T-helper 2 cell treated with Interferon-gamma antibody and Interleukin-4, amounts not matched to agents 100 ng/mL and 5 ng/mL, for 36 hours (primary cell): ENCODE measurements at places on chromosomes 5 and 9. TPM values are rescaled to one million over a fixed set of nuclear protein-coding genes. Genes with fewer than 3 reads are reported as not detected.

IRX4 gene
- total RNA-seq = not detected in 2 replicates

ARAP3 gene
- 7.2 and 7.9 TPM in 2 replicates for total RNA-seq

NR2F1 gene
- total RNA-seq = not detected in 2 replicates

UBQLN1 gene
- 119 and 126 TPM in 2 replicates for total RNA-seq

FOXD4L5 gene
- 0.09 TPM in 1 of 2 replicates, not detected in the other for total RNA-seq

QRFP gene
- not detected in 2 replicates for total RNA-seq

TMEM171 gene
- not detected in 2 replicates for total RNA-seq

GADD45G gene
- 8.8 and 10.9 TPM in 2 replicates for total RNA-seq
